Aorta (tissue), 5 donors: ENCODE measurements at places on chromosomes 11 and 22.
A peak's percentile ranks its signal among the peaks of the same experiment; 100 is the strongest.

- DNase-seq = peak; percentile 90
Measured at GRCh38 chr11:86151174-86152005, 82.5 kb upstream of the PICALM start.

DNA sequence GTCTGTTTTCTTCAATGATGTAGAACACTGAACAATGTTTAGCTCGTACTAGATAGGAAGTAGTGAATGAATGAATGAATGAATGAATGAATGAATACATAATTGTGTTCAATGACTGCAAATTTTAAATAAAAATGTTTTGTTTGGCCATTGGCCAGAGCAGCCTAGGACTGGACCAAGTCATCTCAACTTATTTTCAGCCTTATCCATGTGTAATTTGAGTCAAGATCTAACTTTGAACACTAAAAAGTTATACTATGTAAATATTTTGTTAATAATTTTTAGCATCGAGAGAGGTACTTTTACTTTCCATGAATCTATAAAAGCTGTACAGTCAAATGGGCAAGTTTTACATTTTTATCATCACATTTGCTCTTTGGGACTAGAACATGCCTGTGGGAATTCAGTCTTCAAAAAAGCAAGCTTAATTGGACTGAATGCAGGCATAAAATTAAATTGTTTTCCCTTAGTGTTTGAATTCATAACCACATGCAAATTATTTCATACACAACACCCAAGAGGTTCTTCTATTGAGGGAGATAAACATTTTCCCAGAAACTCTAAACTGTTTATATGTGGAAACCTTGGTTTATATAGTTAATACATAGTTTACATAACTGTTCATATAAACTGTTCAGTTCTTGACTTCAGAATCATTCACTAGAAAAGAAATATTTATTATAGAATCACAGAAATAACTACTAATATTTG, 222.1 kb upstream of the ANO3 start:
- no peak for DNase-seq

GRCh38 chr11:45432100-45432499, 146.0 kb upstream of the SYT13 start:
- DNase-seq = no peak

- no peak for DNase-seq
Measured at GRCh38 chr22:24043958-24044357, 32.9 kb downstream of the CABIN1 start.

GRCh38 chr11:69925366-69926196, 106.4 kb upstream of the FGF3 start:
- peak; percentile 54 for DNase-seq

DNA sequence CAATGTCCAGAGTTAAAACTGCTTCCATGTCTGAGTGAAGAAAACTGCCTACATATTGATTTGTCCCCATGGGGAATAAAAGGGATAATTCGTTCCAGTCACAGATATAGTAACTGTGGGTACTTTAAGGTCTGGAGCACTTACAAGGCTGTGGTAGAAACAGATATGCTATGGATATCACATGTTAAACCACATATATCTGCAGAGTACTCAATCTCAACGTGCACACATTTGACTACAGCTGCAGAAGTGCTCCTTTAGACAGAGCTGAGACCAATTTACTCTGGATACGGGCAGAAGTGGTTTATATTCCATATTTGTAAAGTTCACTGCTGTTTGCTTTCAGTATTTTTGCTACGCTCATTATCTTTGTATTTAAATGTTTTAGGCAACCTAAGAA, 9.7 kb upstream of the MS4A2 start:
- no peak for DNase-seq

GRCh38 chr22:33710326-33710725, 209.9 kb downstream of the LARGE1 start:
- DNase-seq = no peak

- no peak for DNase-seq
Measured at GRCh38 chr11:86117001-86117711, 48.3 kb upstream of the PICALM start.
